Mesothelial cell of epicardium (in vitro differentiated cells): ENCODE measurements at places on chromosomes 2 and 18. TPM values are rescaled to one million over a fixed set of nuclear protein-coding genes. Genes with fewer than 3 reads are reported as not detected.

Gene REG1B
- total RNA-seq, result not detected in 3 replicates

Gene C2orf78
- total RNA-seq, result not detected in 3 replicates

Gene RPRD1A
- total RNA-seq, result 66.0 to 68.2 TPM (median 67.0 TPM) in 3 replicates

Gene PASK
- total RNA-seq, result 26.1 to 31.0 TPM (median 30.8 TPM) in 3 replicates

Gene HS6ST1
- 139 to 141 TPM (median 141 TPM) in 3 replicates for total RNA-seq
